ENCODE measurements at places on chromosomes 4 and X.
A peak's percentile ranks its signal among the peaks of the same experiment; 100 is the strongest.

GRCh38 chr4:84492737-84493091, 6.4 kb downstream of the NKX6-1 start:
- no peak for DNase-seq

DNA sequence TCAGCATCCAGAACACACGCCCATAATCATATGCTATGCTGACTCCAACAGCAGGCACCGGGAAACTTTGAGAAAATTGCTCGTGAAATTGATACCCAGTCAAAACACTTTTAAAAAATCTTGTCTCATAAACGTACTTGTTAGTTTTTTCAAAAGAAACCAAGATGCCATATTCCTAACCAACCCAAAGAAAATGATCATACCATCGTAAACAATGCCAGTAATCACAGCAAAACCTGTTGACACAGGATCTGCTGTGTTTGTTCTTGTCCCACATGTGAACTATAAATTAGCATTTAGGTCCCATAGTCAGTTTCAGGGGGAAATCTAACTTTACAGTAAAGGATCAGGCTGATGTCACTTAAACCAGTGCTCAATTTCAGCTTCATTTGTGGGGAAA, 23.0 kb downstream of the PRSS12 start:
- no peak for DNase-seq

GRCh38 chrX:40108162-40108958, 10.6 kb upstream of the BCOR start:
- DNase-seq = peak; percentile 30

- no peak for DNase-seq
Observed at GRCh38 chr4:110751986-110752385, 129.1 kb upstream of the PITX2 start.

GRCh38 chr4:169234137-169234855, 36.5 kb downstream of the SH3RF1 start:
- no peak for DNase-seq

DNA sequence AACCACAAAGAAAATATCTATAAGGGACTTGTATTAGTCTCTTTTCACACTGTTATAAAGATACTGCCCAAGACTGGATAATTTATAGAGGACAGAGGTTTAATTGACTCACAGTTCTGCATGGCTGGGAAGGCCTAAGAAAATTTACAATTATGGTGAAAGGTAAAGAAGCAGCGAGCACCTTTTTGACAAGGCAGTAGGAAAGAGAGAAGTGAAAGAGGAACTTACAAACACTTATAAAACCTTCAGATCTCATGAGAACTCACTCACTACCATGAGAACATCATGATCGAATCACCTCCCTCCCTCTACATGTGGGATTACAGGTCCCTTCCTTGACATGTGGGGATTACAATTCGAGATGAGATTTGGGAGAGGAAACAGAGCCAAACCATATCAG, 856.0 kb downstream of the TRAM1L1 start:
- DNase-seq = no peak

- DNase-seq = no peak
Observed at GRCh38 chrX:109954955-109955354, 48.0 kb upstream of the TMEM164 start.

DNA sequence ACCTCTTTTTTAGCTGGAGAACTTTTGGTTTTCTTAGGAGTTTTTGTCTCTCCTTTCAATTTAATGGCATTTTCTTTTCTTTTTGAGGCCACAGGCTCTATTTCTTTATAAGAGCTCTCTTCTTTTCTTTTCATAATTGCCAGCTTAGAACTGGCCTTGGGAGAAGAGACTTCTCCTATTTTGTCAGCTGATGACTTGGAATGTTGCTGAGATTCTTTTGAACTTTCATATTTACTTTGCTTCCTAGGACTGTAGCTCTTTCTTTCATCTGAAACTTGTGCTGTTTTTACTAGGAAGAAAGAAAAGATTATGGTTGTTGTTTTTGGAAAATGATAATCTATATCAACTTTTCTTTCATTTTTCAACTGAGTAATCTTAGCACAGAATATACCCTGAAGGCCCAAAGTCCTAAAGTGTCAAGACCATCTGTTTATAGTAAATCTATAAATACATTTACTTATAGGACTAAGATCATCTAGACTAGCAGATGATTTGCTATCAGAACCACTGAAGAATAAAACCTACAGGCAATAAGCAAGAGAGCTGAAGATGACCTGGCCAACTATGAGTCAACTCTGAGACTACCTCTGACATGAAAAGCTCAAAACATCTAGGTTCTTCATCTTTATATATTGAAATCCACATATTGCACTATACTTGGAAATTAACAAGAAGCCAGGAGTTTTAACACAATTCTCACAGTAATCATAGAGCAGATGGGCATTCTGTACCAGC, 45.6 kb downstream of the RFC1 start:
- DNase-seq = peak; percentile 64

DNA sequence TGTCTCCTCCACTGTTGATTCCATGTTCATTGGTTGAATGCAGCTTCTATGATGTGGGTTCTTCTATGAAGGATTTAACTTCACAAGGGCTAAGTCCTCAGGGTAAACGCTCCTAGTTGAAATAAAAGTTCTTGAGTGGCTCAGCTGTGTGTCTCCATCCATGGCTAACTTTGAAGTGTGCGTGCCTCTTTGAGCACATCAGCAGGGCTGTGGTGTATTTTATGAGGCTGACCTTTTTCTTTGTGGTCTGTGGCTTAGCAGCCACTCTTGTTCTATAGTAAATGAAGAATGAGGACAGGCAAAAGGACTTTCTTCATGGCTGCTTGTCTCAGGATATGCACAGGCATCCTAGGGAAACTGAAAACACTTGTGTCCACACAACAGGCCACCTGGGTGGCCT, 88.5 kb downstream of the KIT start:
- no peak for DNase-seq

DNA sequence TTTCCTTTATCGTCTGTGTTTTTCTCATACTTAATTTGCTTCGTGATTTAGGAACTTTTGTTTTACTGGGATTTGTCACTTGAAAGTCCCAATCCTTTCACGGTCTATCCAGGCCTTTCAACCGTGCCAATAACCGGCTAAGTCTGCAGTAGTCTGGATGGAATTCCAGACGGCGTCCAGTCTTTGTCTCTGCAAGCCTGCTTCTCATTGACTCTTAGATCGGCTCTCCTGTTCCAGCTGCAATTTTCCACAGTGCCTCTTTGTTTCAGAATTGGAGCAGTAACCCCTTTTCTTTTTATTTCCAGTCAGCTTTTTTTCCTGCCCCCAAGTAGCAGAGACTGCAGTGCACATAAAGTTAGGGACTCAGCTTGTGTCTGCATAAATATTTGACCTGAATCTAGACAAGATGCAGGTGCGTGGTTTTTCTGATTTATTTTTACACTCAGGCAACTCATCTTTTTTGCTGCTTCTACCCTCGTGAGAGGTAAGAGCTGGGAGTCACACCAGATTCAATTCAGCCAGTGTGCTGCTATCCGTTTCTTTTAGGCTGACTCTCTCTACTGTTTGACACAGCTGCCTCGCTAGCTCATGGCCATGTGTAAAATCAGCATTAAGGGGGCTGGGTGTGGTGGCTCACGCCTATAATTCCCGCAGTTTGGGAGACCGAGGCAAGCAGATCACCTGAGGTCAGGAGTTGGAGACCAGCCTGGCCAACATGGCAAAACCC, 37.4 kb upstream of the DHRSX start:
- no peak for DNase-seq

GRCh38 chr4:151488968-151489367, 80.0 kb downstream of the FHIP1A start:
- no peak for DNase-seq

- no peak for DNase-seq
Observed at GRCh38 chr4:184315675-184316359, 98.1 kb upstream of the ENPP6 start.

DNA sequence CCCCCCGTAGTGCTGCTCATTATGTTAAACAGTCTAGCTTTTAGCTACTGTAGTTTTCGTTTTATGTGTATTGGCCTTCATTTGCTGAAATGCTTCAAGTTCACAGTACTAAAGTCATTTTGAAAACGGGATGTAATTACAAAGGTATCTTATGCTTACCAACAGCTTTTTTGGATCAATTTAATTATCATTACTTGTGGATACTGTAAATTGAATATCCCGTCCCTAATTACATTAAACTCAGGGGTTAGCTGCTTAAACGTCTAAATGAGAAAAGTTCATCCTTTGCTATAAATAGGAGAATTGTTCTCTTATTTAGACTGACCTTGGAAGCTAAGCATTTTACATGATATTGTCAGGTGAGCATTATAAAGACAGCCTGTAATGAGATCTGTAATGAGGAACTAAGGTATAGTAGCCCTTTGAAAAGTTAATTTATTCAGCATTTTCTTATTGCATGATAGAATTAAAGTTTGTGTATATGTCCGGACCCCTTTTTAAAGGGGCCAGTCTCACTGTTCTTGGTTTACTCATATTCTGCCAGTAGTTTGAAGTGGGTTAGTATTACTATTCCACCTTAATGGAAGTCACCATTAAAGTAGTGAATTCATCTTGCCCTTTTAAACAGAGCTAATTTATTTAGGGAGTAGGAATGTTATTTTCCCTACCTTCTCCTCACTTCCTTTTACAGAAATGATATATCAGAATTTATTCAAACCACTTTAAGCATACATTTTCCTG, 252.6 kb downstream of the TENM3 start:
- DNase-seq = no peak

GRCh38 chrX:107677501-107677901, 49.2 kb downstream of the PRPS1 start:
- DNase-seq = peak; percentile 52

DNA sequence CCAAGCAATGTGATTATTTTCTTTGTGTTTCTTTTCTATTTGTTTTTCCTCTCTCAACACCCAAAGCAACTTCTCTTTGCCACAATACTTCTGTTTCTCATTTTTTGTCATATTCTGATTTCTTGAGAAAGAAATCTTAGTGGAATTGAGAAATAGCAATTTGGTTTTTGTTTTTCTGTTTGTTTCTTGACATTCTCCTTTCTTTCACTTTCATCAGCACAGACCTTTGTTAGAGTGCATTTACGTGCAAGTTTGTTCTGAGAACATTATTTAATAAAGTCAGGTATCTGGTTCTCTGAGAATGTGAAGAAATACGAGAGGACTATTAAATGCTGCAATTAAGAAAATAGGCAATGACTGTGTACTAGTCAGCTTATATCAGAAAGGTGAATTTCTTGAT, 608.1 kb upstream of the AADAT start:
- no peak for DNase-seq

GRCh38 chrX:103685396-103685795, 1.1 kb downstream of the MORF4L2 start:
- DNase-seq = peak; percentile 44

- DNase-seq = no peak
Observed at GRCh38 chr4:1862055-1862911, 6.3 kb upstream of the LETM1 start.

GRCh38 chr4:165877286-165877685, 4.2 kb downstream of the TLL1 start:
- DNase-seq = peak; percentile 72

GRCh38 chrX:17596546-17597205, 140.6 kb upstream of the SCML1 start:
- DNase-seq = no peak

- no peak for DNase-seq
Observed at GRCh38 chrX:109940411-109940810, 62.5 kb upstream of the TMEM164 start.

DNA sequence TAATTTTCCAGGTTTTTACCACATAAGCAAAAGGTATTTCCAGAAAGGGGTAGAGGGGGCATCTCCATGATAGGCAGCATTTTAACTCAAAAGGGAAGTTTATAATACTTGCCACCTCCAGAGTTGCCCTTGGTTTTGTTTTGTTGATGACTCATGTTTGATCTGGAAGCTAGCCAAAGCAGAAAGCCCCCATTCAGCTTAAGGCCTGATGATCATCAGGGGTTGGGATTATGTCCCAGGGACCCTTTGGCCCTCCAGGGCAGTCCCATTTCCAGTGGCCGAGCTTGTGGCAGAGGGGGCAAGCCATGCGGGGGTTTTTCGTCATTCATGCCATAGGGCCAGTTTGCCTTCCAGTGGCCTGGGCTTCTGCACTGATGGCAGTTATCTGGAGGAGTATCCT, 143.0 kb upstream of the PLAC1 start:
- no peak for DNase-seq

DNA sequence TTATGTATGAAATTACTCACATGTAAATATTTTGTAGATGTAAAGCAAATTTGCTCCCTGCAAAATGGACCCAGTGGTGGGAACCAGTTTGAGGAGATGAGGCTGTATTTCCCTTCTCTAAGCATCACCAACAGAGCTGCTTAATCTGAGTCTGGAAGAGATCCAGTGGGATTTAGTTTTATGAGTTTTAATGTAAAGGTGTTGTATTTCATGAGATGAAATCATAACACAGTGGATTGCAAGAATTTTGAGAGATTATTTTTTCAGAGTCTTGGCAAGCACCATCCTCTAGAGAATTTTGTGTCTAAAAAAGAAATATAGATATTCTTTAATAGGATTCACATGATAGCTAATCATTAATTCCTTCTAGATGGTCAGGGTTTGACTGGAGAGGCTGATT, 35.6 kb upstream of the SFRP2 start:
- no peak for DNase-seq

DNA sequence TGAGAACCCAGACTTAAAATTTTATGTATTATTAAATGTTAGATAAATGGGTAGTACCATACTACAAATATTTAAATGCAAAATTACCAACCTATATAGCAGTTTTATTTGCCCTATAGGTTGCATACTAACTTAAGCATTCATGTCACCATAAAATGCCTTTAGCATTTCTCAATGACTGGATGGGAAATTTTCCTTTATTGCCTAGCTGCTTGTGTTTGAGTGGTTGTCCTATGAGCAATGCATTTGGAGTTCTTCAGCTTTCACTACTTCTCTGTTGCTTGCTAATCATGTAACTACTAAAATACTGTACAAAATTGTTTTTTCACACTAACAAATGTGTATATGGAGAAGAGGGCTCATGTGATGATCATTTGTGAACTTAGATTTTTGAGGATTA, 44.2 kb upstream of the CEP135 start:
- no peak for DNase-seq

DNA sequence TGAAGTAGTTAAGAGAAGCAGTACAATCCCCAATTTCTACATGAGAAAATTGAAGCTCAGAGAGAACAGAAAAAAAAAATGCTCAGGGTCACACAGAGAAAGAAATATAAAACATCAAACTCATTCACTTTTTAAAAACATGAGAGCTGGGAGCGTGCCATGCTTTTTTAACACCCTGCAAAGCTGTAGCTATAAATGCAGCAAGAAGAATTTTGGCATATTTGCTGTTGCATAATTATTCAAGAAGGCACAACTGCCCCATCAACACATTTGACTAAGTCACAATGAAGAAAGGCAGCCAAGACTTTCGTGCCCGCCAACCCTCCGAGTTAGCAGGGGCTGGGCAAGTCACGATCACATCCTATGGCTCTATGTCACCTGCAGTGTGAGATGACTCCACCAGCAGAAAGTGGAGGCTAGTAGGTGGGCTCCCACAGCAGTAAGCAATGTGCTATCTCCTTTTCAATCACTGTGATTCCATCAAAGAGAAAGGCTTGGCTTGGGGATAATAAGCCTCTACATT, 214.8 kb downstream of the DHX15 start:
- DNase-seq = no peak
